ENCODE measurements at places on chromosomes 11 and 22.

- no peak for DNase-seq
Observed at GRCh38 chr11:111589114-111589513, 13.1 kb upstream of the SIK2 start.

GRCh38 chr11:10771457-10771856 lies 20.4 kb downstream of the CTR9 start:
- no peak for DNase-seq

- no peak for DNase-seq
Observed at GRCh38 chr11:8375932-8376331, 112.3 kb upstream of the LMO1 start.

- no peak for DNase-seq
Observed at GRCh38 chr11:71491940-71492339, 35.1 kb upstream of the KRTAP5-7 start.

GRCh38 chr11:134685793-134686380 lies 273.8 kb upstream of the B3GAT1 start:
- no peak for DNase-seq

DNA sequence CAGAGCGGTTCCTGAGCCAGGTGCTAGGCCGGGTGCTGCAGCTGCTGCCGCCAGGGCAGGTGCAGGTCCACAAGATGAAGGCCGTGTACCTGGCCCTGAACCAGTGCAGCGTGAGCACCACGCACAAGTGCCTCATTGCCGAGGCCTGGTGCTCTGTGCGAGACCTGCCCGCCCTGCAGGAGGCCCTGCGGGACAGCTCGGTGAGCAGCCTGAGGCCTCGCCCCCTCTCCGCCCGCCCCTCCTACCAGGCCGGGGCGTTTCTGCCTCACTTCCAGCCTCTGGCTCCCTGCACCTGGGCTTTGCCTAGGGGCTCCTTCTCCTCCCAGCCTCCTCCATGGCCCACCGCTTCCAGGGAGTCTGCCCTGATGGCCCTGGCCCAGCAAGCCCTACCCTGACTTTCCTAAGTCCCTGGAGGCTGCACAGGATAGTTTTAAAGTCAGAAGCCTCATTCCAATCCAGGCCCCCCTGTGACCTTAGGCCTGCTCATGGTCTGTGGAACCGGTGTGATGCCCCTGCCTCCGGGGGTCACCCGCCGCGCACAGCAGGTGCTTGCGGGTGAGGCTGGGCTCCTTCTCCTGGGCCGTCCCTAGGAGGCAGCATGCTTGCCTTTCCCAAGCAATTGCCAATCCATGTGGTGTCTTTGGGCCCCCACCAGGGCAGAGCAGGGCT lies 5.5 kb downstream of the TCIRG1 start:
- no peak for DNase-seq

GRCh38 chr11:118610225-118610772 lies 2.9 kb downstream of the PHLDB1 start:
- no peak for DNase-seq

- DNase-seq, result no peak
Observed at GRCh38 chr11:124586238-124586860, 16.6 kb downstream of the OR8A1 start.

- DNase-seq, result no peak
Observed at GRCh38 chr22:24319451-24319850, 48.8 kb downstream of the SPECC1L start.

GRCh38 chr22:49435596-49435995 lies 392.1 kb downstream of the BRD1 start:
- no peak for DNase-seq

GRCh38 chr11:62137881-62138629 lies 14.2 kb downstream of the INCENP start:
- DNase-seq, result no peak

GRCh38 chr11:72066855-72067254 lies 13.5 kb downstream of the NUMA1 start:
- DNase-seq, result no peak

DNA sequence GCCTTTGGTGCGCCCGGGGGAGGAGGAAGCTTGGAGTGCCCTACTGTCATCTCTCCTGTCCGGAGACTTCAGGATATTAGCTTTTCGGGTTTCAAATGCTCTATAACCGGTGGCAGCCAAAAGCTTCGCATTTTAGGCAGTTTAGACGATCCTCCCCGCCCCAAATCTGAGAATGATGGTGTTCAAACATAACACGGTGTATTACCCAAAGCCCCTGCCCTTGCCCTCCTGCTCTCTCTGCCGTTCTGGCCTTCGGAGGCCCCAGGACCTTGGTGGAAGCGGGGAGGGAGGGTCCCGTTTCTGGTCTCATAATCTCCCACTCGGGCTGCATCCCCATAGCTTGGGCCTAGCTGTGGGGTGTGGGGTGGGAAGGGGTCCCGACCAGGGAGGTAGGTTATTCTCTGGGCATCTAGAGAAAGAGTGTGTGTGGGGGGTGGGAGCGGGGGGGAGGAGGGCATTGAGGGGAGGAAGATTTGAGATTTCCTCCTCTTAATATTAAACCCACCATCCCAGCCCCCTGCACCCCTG lies 2.3 kb downstream of the PKNOX2 start:
- no peak for DNase-seq

- no peak for DNase-seq
Observed at GRCh38 chr11:65316227-65317024, 1.8 kb downstream of the CDC42EP2 start.

- no peak for DNase-seq
Observed at GRCh38 chr11:17541330-17541885, 2.8 kb downstream of the USH1C start.

Data from T-helper 1 cell (primary cell).